ENCODE measurements at places on chromosomes 1 and 21. TPM values are rescaled to one million over a fixed set of nuclear protein-coding genes. Genes with fewer than 3 reads are reported as not detected.

Gene CFAP107
- total RNA-seq, result not detected

Gene LACTBL1
- not detected for total RNA-seq

DNA sequence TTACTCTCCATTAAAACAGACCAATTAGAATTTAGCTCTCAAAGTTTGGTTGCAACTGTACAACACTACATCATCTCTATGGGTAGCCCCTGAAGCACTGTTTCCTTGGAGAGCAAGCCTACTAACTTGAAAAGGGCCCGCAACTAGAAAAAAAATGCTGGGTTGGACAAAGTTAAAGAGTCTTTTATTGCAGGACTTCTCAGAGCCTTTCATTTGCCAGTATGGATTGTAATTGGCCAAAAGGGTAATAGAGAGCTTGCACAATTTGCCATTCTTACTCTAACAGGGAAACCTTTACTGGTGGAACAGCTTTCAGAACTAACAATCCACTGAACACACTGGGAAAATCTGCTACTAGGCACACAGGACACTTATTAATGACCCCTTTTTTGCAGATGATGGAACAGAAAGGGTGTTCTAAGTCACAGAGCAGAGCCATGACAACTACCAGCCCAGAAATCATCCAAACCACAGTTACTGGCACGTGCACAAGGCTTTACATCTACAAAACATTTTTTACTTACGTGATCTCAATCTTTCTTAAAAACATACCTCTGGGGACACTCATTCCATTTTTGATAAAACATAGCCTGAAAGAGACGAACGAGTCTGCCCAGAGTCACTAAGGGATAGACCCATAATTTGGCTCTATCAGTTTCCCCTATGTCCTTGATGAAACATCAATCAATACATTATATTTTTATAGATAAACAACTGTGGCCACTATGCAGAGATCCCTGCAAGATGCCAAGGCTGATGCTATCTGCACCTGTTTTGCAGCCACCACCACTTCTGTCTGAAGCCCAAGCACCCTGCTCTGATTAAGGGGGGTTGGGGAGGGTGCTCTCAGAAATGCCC lies 176.3 kb upstream of the EDN2 start:
- H3K4me3 ChIP-seq, result peak overlapping the region; percentile 56
- H3K27me3 ChIP-seq, result no peaks in the 10 kb centered on the region
- H3K36me3 ChIP-seq, result no peaks in the 10 kb centered on the region
- no peak for DNase-seq
- no peaks in the 10 kb centered on the region for H3K4me1 ChIP-seq

DNA sequence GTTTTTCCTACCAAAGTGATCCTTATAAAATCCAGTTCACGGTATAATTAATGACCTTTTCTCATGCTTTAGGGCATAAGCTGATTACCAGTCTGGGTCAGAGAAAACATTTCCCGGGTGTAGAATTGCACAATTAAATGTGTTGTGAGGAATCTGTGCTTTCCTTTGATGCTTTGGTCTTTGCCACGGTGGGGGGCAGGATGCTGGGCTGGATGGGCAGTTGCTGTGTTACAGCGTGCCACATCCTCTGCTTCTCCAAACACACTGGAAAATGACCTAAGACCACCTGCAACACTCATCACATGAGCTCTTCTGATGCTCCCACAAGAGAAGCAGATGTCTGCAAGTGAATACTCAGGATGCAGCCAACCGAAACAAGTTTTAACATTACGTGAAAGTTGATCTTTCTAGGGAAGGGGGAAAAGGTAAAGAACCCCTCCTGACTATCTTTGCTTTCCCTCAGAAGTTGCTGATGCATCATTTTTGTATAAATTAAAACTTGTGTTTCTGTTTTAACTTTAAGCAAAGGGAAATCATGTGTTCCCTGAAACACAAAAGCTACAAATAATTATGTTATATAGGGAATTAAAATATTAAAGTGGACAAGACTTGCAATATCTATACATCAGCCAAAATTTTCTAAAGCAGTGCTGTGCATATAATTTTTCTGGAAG lies 515.3 kb upstream of the NR5A2 start:
- H3K27me3 ChIP-seq, result no peaks in the 10 kb centered on the region
- no peak for DNase-seq
- H3K36me3 ChIP-seq, result no peaks in the 10 kb centered on the region

Gene NBPF3
- total RNA-seq, result 19.7 TPM

DNA sequence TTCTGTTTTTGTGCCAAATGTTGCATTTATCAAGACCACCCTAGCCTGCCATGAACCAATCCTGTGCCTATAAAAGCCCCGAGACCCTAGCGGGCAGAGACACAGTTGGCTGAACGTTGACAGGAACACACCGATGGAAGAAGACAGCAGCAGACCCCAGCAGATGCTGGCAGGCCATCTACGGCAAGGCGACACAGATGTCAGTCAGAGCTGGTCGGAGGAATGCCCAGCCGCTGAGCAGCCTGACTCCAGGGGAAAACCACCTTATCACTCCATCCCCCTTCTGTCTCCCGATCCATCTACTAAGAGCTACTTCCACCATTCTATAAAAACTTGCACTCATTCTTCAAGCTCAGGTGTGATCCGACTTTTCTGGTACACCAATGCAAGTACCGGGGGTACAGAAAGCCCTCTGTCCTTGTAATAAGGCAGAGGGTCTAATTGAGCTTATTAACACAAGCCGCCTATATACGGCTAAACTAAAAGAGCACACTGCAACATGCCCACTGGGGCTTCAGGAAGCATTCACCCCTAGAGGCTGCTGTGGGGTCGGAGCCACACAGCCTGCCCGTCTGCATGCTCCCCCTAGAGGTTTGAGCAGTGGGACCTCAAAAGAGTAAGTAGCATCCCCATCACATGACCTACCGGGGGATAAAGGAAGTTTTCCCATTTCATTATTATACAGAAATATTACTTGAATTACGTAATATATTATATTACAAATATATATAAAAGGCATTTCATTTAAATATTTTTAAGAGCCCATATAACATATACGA lies 1156.3 kb upstream of the B3GALT2 start:
- H3K4me1 ChIP-seq, result no peaks in the 10 kb centered on the region
- no peaks in the 10 kb centered on the region for H3K27me3 ChIP-seq
- DNase-seq, result no peak
- no peaks in the 10 kb centered on the region for H3K36me3 ChIP-seq

Gene VWA5B1
- not detected for total RNA-seq

DNA sequence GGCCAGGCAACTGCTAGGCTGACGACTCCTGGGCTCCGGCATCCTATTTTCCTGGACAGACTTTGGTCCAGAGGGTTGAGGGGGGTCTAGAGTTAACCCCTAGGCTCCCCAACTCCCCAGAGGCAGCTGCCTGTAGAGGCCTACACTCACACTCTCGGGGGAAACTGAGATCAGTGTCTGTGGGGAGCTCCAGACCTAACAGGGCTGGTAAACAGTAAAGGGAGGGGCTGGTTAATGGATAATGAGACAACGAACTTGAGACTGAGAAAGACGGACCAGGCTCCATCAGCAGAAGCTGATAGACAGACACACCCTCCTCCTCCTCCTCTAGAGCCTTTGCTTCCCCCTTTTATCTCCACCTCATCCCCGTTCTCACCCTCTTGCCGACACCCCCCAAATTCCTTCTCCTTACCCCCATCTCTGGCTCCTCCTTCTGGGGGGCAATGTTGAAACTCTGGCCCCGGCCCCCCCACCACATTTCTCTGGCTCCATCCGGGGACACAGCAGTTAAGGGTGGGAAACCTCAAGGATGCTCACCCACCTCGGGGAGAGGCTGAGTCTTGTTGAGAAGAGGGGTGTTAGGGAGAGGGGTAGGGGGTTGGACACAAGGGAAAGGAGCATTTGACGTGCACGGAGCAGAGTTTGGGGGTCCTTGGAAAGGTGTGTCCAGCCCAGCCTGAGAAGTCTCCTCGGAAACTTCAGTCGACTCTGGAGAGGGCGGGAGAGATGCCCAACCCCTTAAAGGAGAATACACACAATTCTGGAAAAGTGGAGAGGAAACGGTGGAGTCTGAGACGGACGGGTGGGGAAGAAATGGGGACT lies at the start of gene MTMR11:
Gene MTMR11 (minus strand): TSS at position 710 of the 822 bp plus-strand sequence. CDS start 232 bp downstream, at position 478.
- peak; percentile 32 for DNase-seq
- H3K4me1 ChIP-seq, result peaks cover 3% of the 10 kb centered on the region
- H3K27me3 ChIP-seq, result no peaks in the 10 kb centered on the region

GRCh38 chr1:14993414-14993813 lies 160.1 kb upstream of the TMEM51 start:
- no peaks in the 10 kb centered on the region for H3K27me3 ChIP-seq
- H3K27ac ChIP-seq, result no peak overlapping the region
- DNase-seq, result no peak
- H3K36me3 ChIP-seq, result no peaks in the 10 kb centered on the region
- H3K4me3 ChIP-seq, result no peak overlapping the region

DNA sequence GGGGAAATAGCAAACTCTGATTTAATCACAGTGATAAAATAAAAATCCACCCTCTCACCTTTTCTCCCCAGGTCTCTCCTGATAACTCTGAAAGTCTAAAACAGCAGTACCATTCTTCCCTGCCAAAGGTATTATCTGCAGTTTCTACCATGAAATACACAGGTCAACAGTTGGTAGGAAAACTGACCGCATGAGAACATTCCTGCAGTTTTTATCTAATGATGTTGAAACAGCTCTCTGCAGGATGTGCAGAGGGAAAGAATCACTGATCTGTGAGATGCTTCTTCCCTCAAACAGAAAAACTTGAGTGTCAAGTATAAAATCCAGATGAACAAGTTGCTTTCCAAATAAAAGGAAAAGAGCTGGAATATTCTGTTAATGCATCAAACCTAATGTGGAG lies 39.1 kb downstream of the KCNJ6 start:
- H3K4me3 ChIP-seq, result no peak overlapping the region
- no peaks in the 10 kb centered on the region for H3K36me3 ChIP-seq
- H3K27me3 ChIP-seq, result no peaks in the 10 kb centered on the region
- H3K27ac ChIP-seq, result no peak overlapping the region

GRCh38 chr21:24852610-24853195 lies 754.6 kb downstream of the MRPL39 start:
- H3K4me1 ChIP-seq, result no peaks in the 10 kb centered on the region
- H3K4me3 ChIP-seq, result no peak overlapping the region
- DNase-seq, result no peak
- H3K27me3 ChIP-seq, result no peaks in the 10 kb centered on the region

GRCh38 chr1:172704420-172705210 lies 45.7 kb downstream of the FASLG start:
- no peaks in the 10 kb centered on the region for H3K27me3 ChIP-seq
- DNase-seq, result no peak
- no peak overlapping the region for H3K27ac ChIP-seq
- no peaks in the 10 kb centered on the region for H3K36me3 ChIP-seq

Gene CASQ2
- total RNA-seq, result 6.6 TPM

DNA sequence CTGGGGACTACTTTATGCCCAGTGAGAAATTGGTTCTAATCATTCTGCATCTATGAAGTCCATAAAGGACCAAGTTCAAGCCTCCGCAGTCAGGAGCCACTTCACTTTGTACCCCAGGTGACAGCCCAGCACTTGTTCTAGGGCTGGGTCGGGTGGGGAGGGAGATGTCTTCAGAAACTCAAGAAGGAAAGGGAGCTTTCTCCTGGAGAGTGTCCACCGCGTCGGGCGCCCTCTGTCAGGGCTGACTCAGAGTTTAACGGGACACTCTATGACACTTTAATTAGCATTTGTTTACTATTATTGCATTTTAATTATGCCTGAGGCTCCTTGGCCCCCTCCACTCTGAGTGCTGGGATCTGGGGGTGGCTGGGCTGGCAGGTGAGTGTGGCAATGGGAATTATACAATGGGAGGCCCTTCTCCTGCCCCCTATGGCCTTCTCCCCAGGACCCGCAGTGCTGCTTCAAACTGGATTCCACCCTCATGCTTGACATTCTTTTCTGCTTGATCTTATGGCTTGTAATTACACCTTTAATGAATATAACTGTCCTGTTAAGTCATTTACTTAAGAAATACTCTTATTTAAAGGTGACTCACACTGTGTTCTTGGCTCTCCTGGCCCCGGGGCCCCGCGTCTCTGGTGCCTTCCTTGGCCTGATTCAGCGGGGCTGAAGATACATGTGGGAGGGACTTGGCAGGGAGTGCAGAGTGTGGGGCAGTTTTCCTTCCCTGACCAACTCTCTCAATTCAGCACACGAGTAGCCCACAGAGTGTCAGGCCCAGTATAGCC lies 136.6 kb downstream of the PLXNA2 start:
- no peak overlapping the region for H3K27ac ChIP-seq
- no peak for DNase-seq
- no peaks in the 10 kb centered on the region for H3K27me3 ChIP-seq
- no peaks in the 10 kb centered on the region for H3K4me1 ChIP-seq
- H3K4me3 ChIP-seq, result no peak overlapping the region

DNA sequence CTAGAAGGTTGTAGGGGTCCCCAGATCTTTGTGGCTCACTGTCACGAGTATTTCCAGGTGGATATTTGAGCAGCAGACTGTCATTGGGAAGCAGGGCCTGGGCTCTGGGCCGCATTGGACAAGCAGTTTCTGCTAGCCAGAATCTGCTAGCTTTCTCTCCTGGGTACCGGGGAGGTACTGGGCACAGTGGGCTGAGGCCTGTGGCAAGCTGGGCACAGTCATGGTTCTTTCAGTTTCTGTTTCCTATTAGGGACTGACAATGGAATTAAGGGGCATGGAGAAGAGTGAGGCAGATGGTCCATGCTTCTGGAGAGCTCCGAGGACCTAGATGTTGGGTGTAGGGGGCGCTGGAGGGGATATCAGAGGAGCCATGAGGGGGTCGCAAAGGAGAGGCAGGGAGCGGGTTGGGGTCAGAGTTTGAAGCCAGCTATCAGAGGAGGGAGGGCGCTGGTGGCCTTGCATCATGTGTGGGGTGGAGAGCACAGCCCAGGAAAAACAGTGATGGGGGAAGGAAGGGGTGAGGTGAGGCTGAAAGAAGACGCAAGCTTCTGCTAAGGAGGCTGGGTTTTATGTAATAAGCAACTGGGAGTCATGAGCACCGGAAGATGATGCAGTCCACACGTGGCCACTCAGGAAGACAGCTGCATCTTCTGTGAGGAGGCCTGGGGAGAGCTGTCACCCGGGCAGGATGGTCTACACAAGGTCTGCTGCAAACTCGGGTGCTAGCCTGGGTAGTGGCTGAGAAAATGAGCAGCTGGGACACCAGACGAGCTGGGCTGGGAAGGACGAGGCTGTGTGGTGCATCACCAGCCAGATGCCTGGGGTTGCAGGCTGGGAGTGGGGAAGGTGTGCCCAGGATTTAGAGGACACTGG lies 72.7 kb downstream of the IER5 start:
- H3K4me3 ChIP-seq, result no peak overlapping the region
- H3K36me3 ChIP-seq, result no peaks in the 10 kb centered on the region
- H3K27me3 ChIP-seq, result no peaks in the 10 kb centered on the region

Gene CFHR2
- total RNA-seq, result not detected

Data from prostate gland (tissue), 2 donors.